Kidney (tissue), 22 donors: ENCODE measurements at places on chromosomes 7 and 10.

DNA sequence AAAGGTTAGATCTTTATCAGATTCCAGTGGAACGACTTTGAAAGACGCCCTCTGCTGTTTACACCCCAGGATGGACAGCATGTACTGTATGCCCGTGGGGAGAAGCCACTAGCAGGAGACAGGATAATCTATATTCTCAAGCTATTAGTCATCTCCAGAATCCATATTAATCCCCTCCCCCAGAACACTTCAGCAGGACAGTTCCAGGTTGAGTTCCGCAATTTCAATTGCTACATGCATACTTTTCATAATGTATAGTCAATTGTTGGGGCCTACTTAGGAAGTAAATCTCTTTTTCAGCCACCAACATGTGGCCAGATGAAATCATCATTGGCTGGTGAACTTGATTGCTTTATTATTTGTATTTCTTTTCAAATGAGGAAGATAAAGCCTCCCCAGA is 313.1 kb upstream of the SMIM30 start:
- no peak for DNase-seq

GRCh38 chr7:29610086-29610485 is 46.5 kb downstream of the PRR15 start:
- DNase-seq = no peak

DNA sequence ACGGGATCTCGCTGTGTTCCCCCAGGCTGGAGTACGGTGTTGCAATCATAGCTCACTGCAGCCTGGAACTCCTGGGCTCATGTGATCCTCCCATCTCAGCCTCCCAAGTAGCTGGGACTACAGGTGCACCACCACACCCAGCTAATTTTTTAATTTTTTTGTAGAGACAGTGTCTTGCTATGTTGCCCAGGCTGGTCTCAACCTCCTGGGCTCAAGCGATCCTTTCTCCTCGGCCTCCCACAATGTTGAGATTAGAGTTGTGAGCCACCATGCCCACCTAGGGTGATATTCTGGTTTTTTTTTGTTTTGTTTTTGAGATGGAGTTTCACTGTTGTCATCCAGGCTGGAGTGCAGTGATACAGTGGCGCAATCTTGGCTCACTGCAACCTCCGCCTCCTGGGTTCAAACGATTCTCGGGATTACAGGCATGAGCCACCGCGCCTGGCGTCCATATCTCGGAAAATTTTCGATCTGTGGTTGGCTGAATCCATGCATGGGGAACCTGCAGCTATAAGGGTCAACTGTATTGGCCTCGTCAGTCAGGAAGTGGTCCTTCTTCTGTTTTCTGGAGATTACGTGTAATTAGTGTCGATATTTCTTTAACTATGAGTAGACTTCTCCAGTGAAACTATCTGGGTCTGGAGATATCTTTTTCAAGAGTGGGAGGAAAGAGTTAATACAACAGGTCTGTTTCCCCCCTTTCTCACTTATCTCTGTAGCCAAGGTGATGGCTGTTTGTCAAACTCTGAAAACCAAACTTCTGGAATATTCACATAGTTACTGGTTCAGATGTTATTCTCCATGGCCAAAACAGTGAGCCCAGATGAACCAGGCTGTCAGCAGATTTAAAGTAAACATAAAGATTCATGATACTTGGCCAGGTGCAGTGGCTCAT is 21.0 kb upstream of the FIS1 start:
- DNase-seq = no peak

- DNase-seq = peak; percentile 69
Measured at GRCh38 chr7:43906331-43907010, at the start of gene URGCP. Gene URGCP, minus strand, starts transcription at chr7:43906596. Its CDS starts 21 bp downstream, at chr7:43906575.

DNA sequence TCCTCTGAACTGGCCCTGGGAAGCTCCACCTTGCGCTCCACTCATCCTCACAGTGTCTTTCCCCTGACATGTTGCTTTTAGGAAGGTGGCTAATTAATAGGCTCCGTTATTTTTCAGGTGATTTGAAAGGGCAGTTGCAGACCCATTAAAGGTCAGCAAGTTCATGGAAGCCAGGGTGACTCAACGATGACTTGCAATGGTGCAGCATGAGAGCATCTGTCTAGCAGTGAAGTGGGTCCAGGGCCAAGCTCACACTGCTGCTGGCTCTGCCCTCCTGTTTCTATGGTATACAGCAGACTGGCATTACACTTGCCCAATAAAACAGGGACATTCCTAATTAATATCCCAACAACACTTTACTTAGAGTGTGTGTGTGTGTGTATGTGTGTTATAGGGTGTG is 68.8 kb upstream of the WDR11 start:
- DNase-seq = no peak

DNA sequence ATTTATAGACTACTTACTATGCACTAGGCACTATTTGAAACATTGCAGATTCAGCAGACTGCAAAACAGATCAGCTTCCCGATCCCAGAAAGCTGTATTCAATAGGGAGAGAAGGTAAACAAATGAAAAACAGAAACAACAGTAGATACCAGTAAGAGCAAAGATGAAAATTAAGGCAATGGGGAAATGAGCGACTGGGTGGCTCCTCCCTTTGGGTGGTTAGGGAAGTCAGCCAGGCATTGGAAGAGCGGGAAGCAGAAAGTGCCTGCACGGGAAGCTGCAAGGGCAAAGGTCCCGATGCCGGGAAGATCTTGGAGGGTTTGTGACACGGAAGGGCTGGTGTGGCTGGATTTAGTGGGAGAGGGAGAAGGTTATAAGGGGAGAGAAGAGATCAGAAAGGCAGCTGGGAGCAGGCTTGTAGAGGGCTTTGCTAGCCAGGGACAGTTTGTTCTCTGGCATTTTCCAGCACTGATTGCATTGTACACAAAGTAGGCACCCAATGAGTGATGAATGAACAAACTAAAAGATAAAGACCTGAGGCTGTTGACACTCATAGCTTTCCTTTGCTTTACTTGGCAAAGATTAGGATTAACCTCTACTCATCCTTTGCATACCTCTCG is 67.8 kb downstream of the NAMPT start:
- DNase-seq = peak; percentile 22

DNA sequence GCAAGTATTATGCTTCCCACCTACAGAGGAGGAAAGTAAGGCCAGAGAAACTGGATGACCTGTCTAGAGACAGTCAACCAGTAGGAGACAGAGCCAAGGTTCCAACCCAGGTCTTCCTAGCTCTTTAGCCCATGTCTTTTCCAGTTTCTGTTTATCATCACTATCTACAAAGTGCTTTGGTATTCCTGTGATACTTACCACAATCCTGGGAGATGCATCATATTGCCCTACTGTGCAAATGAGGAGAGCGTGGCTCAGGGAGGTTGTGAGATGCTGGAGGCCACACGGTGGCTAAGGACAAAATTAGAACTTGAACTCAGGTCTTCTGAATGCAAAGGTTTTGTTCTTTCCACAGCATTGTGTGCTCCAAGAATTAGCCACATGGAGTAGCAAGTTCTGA is 11.2 kb upstream of the PLEKHA1 start:
- DNase-seq = no peak

DNA sequence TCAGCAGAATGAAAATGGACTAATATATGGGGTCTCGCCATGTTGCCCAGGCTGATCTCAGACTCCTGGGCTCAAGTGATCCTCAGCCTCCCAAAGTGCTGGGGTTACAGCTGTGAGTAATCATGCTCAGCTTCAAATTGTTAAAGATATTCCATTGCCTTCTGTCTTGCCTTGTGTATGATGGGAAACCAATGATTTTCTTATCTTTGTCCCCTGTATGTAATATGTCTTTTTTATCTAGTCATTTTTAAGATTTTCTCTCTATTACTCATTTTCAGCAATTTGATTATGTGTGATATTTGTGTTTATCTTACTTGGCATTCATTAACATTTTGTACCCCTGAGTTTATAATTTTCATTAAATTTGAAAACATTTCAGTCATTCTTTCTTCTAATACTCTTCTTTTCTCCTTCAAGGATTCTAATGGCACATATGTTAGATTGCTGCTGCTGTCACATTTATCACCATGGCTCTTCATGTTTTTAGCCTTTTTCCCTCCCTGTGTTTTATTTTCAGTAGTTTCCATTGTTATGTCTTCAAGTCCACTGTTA is 12.6 kb downstream of the LYZL1 start:
- DNase-seq = no peak

DNA sequence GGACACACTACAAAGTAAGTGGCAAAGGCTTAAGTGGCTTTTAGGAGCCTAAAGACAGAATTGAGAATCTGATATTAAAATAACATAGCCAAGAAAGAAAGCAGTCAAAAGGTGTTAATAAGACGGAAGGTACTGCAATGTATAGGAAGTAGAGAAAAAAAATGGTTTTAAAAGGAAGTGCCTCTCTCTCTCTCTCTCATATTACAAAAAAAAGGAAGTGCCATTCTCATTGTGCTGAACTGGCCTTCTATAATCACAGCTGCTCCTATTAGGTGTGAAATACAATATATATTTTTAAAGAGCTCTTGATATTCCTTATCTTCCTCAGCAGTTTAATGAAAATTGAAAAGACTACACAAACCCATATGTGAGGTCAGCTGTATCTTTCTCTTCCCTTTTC is 199.4 kb upstream of the NPVF start:
- DNase-seq = no peak

DNA sequence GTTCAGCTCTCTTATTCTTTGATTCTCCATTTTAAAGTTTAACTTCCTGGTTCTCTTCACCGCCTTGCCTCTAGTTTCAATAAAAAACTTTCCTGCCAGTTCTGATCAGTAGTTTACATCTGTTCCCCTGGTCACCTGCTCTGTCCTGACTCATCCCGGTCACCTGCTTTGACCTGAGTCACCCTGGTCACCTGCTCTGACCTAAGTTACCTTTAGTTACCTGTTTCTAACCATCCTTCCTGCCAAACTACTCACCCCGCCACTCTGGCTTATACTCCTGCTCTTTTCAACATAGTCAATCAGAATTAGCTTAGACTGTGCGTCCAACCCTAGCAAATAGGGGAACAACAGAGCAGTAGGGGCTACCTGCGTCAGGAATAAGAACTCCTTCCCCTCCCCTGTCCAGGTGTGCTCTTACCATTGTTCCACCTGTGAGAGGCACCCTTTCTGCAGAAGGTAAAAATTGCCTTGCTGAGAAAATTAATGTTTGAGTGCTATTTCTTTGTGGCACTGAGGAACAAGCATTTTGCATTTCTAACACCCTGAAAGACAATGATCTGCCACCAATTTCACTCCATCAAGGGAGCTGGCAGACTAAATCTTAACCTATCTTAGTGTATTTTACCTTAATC is 263.6 kb downstream of the DOCK4 start:
- DNase-seq = no peak

- no peak for DNase-seq
Measured at GRCh38 chr7:897086-897485, 20.7 kb downstream of the GET4 start.

GRCh38 chr10:51786016-51786683 is 86.8 kb upstream of the CSTF2T start:
- DNase-seq = no peak

GRCh38 chr7:81751619-81752317 is 18.1 kb downstream of the HGF start:
- no peak for DNase-seq

DNA sequence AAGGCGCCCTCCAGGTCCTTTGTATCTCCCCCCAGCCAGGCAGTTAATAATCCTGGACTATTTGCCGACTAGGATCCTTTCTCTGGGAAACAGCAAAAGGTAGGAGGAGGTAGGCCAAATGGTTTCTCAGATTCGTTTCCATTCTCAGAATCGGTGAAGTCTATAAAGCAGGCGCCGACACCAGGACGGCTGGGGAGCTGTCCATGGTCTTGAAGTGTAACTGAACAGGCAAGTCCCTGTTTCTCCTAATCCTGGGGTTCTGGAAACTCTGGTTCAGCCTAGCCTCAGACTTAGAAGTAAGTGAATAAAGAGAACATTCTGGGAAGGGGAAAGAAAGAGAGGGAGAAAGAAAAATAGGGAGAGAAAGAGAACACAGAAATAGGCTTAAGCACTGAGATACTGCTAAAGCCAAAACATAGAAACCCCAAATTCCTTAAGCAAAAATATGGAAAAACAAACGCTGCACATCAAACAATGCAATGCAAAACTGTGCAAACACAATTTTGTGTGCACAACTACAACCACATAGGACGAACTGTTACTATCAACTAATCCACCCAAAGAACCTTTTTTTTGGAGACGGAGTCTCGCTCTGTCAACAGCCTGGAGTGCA is 11.1 kb upstream of the INA start:
- DNase-seq = peak; percentile 94

GRCh38 chr7:17520941-17521340 is 222.5 kb downstream of the AHR start:
- DNase-seq = no peak

- DNase-seq = no peak
Measured at GRCh38 chr7:112347088-112347487, 103.2 kb upstream of the IFRD1 start.

- no peak for DNase-seq
Measured at GRCh38 chr7:5393328-5393727, 30.3 kb downstream of the TNRC18 start.

DNA sequence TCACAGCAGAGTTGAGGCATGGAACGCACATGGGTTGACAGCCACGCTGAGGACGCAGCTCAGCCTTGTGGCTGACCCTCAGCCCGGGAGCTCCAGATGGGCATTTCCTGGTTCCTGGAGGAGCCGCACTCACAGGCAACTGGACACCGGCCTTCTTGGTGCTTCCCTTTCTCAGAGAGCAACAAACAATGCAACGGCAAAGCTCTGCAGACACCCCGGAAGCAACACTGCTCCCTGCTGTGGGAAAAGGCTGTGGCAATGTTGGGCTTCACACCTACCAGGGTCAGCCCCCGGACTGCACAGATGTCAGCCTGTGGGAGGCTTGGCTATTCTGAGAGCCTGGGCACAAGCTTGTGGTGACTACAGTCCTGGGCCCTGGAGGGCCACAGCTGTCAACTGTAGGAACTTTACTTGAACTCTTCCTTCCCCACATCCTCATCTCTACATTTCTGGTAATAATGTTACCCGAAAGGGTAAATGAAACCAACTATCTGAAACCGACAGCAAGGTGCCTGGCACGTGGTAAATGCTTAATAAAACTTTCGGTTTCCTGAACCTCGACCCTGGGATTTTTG is 597.5 kb upstream of the MKI67 start:
- no peak for DNase-seq
